Activated naive CD4-positive, alpha-beta T cell (primary cell): ENCODE measurements at places on chromosomes 4 and X.

- DNase-seq: no peak
Measured at GRCh38 chrX:98380556-98380955, 1496.8 kb downstream of the RPA4 start.

GRCh38 chr4:24477919-24478318 lies 106.4 kb downstream of the DHX15 start:
- DNase-seq: no peak

DNA sequence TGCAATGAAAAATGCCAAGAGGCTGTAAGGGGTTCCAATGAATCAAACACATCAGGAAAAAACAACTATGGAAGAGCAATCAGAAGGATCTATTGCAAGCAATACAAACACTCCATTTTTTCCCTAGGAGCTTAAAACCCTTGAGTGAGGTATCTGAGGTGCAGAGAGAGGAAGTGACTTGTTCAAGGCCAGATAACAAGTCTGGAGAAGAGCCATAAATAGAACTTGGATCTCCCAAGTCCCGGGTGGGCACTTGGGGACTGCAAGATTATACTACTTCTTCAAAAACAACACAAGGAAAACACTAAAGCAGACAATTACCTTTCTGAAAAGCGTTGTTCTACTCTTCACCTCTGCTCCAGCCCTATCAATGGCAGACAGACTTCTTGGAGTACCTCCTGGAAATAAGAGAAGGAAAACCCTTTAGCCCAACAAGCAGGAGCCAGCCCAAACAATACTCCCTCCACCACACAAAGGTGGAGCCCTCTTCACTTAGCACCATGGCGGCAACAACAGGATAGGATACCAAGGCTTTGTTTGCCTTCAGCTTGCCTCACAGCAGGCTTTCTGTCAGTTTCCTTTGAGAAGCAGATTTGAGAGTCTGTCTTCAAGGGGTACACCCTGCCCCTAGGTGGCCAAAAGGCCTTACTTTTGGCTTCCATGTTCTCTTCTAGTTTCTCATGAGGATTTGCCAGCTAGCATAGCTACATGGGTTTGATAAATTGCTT lies 26.0 kb downstream of the AIFM1 start:
- no peak for DNase-seq

GRCh38 chr4:14218641-14219040 lies 591.1 kb upstream of the BOD1L1 start:
- DNase-seq: no peak

- DNase-seq: no peak
Measured at GRCh38 chr4:7251321-7251720, 59.0 kb downstream of the SORCS2 start.

- DNase-seq: no peak
Measured at GRCh38 chrX:144716187-144716586, 531.1 kb upstream of the SPANXN1 start.

- no peak for DNase-seq
Measured at GRCh38 chr4:56742080-56742871, 61.2 kb upstream of the HOPX start.
